ENCODE measurements at places on chromosomes 1 and 21. TPM values are rescaled to one million over a fixed set of nuclear protein-coding genes. Genes with fewer than 3 reads are reported as not detected.
A peak's percentile ranks its signal among the peaks of the same experiment; 100 is the strongest.

DNA sequence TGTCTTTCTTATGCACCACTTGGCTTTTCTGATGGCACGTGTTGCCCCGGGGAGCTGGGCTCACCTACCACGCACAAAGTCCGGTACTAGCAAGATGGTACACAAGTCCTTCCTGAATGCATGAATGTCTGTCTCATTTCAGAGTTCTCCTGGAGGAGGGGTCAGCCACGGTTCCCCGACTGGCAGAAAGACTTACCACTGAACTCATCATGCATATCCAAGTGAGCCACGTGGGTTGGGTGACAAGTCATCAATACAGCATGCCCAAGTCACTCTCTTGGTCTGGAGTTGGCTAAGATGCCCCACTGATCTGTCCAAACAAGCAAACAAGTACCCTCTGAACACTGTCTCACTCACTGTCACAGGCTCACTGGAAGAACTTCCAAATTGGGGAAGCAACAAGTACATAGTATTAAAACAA lies 28.6 kb upstream of the MX1 start:
- DNase-seq: no peak

DNA sequence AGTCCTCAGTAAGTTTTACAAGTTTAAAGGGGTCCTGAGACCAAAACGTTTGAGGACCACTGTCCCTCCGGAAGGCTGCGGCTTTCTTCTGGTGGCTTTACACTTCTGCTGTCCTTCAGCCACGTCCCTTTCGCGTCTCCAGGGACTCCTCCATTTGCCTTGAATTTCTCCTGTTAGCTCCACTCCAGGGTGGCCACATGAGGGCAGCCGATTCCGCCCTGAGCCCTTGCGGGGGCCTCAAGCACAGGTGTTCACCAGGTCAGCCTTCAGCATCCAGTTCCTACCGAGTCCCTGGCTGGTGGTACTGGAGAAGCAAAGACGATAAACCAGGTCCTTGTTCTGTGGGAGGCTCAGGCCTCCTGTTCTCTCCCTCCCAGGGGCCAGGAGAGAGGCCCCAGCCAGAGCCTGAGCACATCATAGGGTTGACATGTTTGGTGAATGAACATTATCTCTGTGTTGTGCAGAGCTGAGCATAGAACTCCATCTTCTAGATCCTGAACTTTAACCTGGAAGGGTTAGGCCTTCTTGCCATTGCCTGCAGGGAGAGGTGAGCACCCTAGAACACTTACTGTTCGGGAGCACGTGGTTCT lies 27.4 kb upstream of the COQ8A start:
- peak; percentile 58 for DNase-seq

Gene ATAD3C
- 3.4 TPM for total RNA-seq

Gene SLC26A9
- total RNA-seq: not detected

Gene OR6K3
- not detected for total RNA-seq

All from CD4-positive, CD25-positive, alpha-beta regulatory T cell (primary cell).